CD8-positive, alpha-beta T cell (primary cell): ENCODE measurements at places on chromosomes 1 and 21. TPM values are rescaled to one million over a fixed set of nuclear protein-coding genes. Genes with fewer than 3 reads are reported as not detected.

The ATP5PO gene
- total RNA-seq = 129 TPM

The NGF gene
- total RNA-seq = not detected

The IKBKE gene
- 24.6 TPM for total RNA-seq

The ASTN1 gene
- total RNA-seq = not detected

The PODN gene
- not detected for total RNA-seq

The SIK1 gene
- total RNA-seq = 734 TPM

The JAK1 gene
- 298 TPM for total RNA-seq

The KIF2C gene
- total RNA-seq = 0.58 TPM

The LRRC38 gene
- not detected for total RNA-seq

The IVNS1ABP gene
- 227 TPM for total RNA-seq

The EPHA8 gene
- total RNA-seq = not detected
